Bronchial epithelial cell (primary cell): ENCODE measurements at places on chromosomes 1 and 21. TPM values are rescaled to one million over a fixed set of nuclear protein-coding genes. Genes with fewer than 3 reads are reported as not detected.
A peak's percentile ranks its signal among the peaks of the same experiment; 100 is the strongest.

- no peak for DNase-seq
Observed at GRCh38 chr1:156667610-156667967, 9.6 kb downstream of the NES start.

- no peak for DNase-seq
Observed at GRCh38 chr1:19824541-19824940, 9.5 kb upstream of the RNF186 start.

DNA sequence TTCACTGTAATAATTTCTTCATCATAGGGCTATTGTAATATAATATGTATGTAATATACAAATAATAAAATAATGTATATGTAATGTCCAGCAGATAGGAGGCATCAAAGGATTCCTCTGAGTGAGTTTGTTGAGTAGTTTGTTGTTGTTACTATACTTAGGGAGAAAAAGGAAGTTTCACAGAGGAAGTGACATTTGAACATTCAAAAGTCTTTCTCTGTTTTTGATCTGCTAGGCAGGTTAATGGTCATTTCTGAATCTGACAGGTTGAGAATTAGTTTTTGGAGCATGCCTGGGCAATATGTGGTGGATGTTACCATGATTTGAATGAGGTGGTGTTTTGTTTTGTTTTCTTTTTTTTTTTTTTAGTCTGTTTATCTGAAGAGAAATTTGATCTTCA is 102.1 kb downstream of the NRDC start:
- DNase-seq = no peak

Gene CYP4A22
- not detected in 2 replicates for total RNA-seq

- peak; percentile 70 for DNase-seq
Observed at GRCh38 chr1:37741130-37741529, 23.8 kb downstream of the EPHA10 start.

DNA sequence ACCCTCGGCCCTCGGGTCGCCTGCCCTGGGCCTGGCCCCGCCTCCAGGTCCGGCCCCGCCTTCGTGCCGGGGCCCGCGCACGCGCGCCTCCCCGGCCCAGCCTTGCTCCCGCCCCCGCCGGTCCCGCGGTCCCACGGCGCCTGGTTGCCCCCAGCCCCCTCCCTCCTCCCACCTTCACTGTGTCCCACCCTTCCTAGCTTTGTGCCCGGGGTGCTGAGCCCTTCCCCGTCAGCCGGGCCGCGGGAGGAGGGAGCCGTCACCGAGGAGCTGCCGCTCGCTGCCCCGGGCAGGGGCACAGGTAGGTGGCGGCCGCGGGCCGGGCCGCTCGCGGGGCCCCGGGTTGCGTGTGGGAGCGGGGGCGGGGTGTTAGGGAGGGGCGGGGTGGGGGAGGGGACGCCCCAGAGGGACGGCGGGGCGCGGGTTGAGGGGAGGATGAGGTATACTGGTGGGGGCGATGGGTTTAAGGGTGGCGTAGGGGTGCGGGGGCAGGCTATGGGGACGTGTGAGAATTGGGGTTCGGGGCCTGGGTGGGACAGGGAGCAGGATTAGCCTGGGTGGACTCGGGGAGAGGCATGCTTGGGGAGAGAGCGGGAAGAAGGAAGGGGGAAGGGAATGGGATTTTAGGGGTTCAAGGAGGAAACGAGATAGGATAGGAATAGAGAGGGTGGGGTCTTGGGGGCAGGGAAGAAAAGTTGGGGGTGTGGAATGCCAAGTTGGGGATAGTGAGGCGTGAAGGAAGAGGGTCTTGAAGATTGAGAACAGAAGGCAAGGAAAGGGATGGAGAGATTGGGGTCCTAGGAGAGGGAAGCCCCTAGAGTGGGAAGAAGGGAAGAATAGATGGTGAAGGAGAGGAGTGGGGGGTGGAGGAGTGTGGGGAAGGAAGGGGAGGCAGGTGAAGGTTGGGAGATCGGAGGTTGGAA is at the start of gene LRRC42:
Gene LRRC42 (plus strand): TSS at position 99 of the 920 bp plus-strand sequence. CDS start 5,650 bp downstream, outside the sequence.
- no peak for DNase-seq

DNA sequence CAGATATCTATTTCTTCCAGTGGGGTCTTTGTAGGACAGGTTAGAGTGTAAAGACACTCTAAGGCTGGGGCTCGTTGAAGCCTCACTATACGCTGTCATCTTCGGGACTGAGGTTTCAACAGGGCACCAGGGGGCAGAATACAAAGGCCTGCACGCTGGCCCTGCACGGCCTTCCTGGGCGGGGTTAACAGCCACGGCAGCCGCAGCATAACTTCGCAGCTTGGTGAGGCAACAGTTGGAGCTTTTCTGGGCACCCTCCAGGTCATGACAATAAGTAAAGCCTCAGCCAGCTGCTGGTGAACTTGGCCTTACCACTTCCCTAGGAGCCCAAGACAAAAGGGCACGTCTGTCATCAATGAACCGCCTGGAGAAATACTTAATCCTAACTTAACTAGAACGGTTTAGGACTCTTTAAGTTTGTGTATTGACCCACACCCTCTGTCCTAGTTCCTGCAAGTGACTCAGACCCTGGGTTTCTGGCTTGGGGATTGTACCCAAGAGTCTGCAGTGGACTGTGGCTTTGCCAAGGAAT is 2.3 kb upstream of the RUNX1 start:
- DNase-seq = peak; percentile 76

Gene JAM2
- under 0.01 TPM in 1 of 2 replicates, not detected in the other for total RNA-seq

DNA sequence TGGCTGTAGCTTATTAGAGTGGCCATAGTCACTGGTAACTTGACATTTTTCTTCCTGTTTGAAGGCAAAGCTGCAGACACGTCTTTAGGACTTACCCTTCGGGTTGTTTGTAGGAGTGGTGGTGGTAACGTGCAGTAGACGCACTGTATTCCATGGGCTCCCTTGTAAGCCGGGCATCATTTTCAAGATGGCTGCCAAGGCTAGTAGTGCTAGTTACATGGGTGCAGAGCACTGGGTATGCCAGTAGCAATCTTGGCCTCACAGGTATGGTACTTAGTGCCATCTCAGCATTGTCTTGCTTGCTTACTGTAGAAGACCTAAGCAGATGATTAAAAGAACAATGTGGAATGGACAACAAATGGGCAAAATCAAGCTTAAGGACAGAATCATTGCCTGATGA is 1.9 kb downstream of the YBX1 start:
- peak; percentile 36 for DNase-seq

GRCh38 chr1:98053471-98054366 is 132.9 kb upstream of the DPYD start:
- peak; percentile 33 for DNase-seq

GRCh38 chr1:17480846-17481245 is 41.4 kb upstream of the RCC2 start:
- DNase-seq = no peak

DNA sequence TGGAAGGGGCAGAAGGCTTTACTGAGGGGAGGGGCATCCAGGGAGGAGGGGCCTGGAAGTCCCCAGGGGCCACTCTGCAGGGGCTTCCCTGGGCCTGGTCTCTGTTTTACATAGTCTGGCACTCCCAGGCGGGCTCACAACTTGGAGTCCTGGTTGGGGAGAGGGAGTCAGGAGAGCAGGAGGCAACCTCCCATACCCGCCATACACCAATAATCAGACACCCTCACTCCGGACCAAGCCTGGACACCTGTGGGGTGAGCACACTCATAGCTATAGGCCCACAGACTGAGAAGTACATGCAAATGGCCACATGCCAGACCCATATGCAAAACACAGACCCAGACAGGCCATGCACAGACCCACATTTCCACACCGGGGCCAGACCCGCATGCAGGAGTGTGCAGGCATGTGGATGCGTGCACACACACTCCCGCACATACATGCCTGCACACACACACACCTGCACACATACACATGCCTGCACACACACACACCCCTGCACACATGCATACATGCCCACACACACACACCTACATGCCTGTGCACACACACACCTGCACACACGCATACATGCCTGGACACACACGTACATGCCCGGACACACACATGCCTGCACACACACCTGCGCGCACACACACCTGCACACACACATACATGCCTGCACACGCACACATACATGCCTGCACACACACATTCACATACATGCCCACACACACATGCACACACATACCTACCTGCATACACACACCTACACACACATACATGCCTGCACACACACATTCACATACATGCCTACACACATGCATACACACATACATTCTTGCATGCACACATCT is 89.5 kb upstream of the RUNX3 start:
- DNase-seq = no peak

- no peak for DNase-seq
Observed at GRCh38 chr1:160624464-160624863, 22.4 kb downstream of the SLAMF1 start.

GRCh38 chr1:246281195-246281594 is 225.9 kb downstream of the SMYD3 start:
- no peak for DNase-seq

DNA sequence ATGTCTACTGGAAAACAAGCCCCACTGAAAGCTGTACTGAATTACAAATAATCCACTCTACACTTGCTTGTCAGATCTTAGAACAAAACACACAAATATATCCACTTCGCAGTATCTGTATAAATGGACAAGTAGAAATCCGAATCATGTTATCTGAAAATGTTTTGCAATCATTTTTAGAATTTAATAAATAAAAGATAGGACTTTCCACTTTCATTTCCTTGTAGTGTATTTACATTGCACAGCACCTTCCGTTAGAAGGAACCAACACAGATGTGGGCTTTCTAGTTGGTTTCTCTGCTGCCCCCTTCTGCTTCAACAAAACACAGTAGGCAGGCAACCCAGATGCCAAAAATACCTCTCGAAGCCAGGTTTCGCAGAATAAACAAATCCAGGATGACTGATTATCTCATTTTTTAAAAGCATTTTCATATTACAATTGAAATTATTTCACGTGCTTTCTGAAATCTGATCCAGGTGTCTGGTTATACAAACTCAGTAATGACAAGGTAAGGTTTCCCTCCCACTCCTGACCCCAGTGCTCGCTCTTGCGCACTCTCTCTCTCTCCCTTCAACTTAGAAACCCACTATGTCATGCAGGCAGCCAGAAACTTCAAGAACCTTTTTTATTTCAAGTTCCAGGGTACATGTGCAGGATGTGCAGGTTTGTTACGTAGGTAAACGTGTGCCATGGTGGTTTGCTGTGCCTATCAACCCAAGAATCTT is 389.9 kb downstream of the SMYD3 start:
- peak; percentile 67 for DNase-seq

- DNase-seq = peak; percentile 16
Observed at GRCh38 chr1:7454052-7454815, 316.9 kb upstream of the VAMP3 start.

- no peak for DNase-seq
Observed at GRCh38 chr1:159199901-159200300, 4.8 kb upstream of the ACKR1 start.

DNA sequence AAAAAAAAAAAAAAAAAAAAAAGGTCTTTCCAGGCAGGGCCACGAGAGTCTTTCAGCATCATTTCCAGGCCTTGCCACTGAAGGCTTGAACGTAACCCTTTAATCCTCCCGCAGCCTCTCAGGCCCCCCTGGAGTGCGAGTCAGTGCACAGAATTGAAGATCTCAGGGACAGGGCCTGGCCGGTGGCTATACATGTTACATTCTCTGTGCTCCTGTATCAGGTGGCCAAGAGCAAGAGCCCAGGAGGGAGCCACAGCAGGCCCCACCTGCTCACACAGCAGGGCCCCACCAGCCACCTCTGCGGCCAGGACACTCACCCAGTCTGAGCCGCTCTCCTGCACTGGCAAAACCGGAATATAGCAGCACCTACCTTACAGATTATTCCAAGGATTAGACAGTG is 34.1 kb upstream of the SLC25A33 start:
- no peak for DNase-seq

- DNase-seq = peak; percentile 17
Observed at GRCh38 chr1:60149251-60149650, 75.7 kb upstream of the C1orf87 start.

Gene AMPD1
- 0.13 TPM in 1 of 2 replicates, not detected in the other for total RNA-seq

- DNase-seq = no peak
Observed at GRCh38 chr1:240705579-240705978, 93.6 kb upstream of the GREM2 start.

Gene RNU1-1
- 2,323 and 5,262 TPM in 2 replicates for total RNA-seq

GRCh38 chr1:184462155-184462554 is 75.3 kb downstream of the C1orf21 start:
- no peak for DNase-seq

- DNase-seq = peak; percentile 16
Observed at GRCh38 chr1:219215477-219215876, 41.8 kb downstream of the LYPLAL1 start.

Gene TMPRSS15
- total RNA-seq = not detected in 2 replicates

Gene ATPAF1
- total RNA-seq = 29.2 and 33.5 TPM in 2 replicates

GRCh38 chr1:45187725-45188124 is 18.7 kb downstream of the ZSWIM5 start:
- no peak for DNase-seq

DNA sequence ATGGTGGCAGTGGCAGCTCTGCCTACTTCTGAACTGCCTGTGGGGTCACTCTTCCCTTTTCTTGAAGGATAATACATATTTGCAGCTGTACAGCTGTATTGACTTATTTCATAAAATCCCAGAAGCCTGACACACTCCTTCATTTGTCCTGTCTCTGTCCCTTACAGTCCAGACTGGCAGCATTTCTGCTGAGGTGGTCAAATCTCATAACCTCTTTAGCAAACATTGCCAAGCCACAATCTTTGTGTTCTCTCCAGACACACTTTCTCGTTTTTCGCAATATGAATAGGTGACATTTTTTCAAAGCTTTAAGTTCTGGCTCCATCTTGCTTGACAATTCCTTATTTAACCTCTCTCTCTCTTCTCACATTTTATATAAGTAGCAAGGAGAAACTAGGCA is 15.2 kb downstream of the LY9 start:
- no peak for DNase-seq

- DNase-seq = no peak
Observed at GRCh38 chr21:42547001-42547905, 33.6 kb downstream of the SLC37A1 start.

- no peak for DNase-seq
Observed at GRCh38 chr21:45098867-45099266, 24.5 kb downstream of the ADARB1 start.

Gene FCRL6
- 0.13 TPM in 1 of 2 replicates, not detected in the other for total RNA-seq

- no peak for DNase-seq
Observed at GRCh38 chr1:29708381-29708780, 472.1 kb downstream of the PTPRU start.

DNA sequence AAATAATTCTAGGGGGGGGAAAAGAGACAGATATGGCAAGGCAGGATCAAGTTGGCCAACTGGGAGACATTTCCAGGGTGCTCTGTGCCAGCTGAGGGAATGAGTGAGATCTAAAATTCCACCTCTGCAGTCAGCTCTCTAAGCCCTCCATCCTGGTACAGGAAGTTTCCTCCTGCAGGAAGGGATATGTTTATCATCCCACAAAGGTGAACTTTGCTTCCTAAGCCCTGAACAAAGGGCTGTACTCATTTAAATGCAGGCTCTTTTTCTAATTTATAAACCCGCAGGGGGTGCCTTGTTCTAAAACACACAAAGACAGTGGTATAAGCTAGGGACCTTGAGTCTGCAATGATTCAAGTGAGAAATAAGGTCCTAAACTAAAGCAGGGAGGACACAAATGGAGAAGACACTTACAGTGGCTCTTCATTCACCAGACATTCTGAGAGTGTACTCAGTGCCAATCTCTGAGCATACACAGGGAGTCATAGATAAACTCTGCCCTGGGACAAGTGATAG is 3.6 kb upstream of the TNFSF4 start:
- DNase-seq = no peak
